ENCODE measurements at places on chromosomes 4 and X.

DNA sequence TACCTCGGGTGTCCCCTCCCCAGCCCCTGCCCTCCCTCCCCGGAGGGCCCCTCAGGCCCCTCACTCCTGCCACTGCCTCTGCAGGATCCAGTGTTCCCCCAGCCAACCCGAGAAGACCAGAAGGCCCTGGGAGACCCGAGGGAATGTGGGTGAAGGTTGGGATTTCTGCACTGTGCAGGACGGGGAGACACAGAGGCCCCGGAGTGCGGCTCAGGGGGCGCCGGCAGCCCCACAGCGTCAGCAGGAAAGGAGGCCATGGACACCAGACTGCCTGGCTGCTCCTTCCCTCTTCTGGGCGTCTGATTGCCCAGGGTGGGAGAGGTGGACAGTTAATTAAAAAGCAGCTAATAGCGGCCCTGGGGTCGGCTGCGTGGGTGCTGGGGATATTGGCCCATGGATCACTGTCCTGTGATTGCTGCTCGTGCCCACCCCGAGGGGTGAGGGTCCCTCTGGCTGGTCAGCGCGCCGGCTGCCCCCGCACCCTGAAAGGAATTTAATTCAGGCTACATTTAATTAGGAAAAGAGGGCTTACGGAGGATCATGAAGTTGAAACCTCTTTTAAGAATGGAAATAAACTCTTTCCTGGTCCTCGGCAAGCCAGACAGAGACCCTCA, 57.8 kb upstream of the NKX1-1 start:
- DNase-seq, result no peak

DNA sequence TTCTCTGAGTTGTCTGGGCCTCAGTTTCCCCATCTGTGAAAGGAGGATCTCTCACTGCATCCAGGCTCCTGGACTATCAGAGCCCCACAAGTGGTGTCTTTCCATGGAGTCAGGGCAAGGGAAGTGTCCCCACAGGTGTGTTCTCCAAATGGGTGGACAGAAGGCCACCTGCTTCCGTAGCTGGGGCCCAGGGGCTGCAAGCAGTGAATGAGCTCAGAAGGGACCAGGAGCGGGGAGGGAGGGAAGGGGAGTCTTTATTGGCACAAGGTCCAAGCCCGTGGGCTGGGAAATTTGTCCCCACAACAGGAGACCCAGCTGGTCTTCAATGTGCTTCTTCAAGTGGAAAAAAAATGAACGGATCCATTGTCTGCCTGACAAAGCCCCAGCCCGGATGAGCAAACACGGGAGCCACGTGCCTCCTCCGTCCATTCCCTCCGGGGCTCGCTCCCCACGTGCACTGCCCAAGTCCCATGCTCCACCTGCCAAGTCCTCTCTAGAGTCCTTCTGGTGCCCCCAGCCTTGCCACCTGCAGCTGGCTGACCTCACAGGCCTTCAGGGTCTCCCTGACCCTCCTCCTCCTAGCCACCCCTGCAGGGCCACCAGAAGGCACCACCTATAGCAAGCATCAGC, 72.0 kb downstream of the JAKMIP1 start:
- DNase-seq, result no peak

GRCh38 chrX:85052205-85052604, 48.5 kb downstream of the APOOL start:
- DNase-seq, result no peak

- no peak for DNase-seq
Observed at GRCh38 chr4:134465417-134465816, 263.8 kb upstream of the PABPC4L start.

- no peak for DNase-seq
Observed at GRCh38 chrX:154046031-154046781, 26.5 kb upstream of the IRAK1 start.

- DNase-seq, result no peak
Observed at GRCh38 chrX:120672389-120672788, 42.5 kb upstream of the C1GALT1C1 start.

- no peak for DNase-seq
Observed at GRCh38 chrX:123173833-123174232, 10.2 kb upstream of the GRIA3 start.

GRCh38 chrX:68995780-68996551, 167.1 kb downstream of the EFNB1 start:
- no peak for DNase-seq

DNA sequence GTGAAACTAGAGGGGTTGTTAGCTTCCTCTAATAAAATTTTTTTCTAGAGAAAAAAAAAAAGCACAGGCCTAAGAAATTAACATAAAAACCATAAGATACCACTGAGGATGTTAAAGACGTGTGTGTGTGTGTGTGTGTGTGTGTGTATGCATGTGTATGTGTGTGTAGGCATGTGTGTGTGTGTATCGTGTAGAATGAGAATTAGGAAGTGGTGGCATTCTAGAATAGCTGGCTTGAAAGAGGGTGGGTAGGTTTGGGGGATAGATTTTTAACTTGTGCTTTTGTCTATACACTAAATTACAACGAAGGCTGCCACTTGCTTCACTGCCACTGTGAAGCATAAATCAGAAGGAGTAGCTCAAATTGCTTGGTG, 22.5 kb upstream of the AFM start:
- DNase-seq, result no peak

- no peak for DNase-seq
Observed at GRCh38 chr4:150960079-150960478, 55.0 kb downstream of the LRBA start.

DNA sequence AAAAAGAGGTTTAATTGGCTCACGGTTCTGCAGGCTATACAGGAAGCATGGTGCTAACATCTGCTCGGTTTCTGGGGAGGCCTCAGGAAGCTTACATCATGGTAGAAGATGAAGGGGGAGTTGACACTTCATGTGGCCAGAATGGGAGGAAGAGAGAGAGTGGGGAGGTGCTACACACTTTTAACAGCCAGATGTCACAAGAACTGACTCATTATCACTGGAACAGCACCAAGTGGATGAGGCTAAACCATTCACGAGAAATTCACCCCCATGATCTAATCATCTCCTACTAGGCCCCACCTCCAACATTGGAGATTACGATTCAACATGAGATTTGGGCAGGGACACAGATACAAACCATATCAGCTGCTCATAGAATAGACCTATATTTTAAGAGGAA, 255.8 kb downstream of the OPHN1 start:
- no peak for DNase-seq

DNA sequence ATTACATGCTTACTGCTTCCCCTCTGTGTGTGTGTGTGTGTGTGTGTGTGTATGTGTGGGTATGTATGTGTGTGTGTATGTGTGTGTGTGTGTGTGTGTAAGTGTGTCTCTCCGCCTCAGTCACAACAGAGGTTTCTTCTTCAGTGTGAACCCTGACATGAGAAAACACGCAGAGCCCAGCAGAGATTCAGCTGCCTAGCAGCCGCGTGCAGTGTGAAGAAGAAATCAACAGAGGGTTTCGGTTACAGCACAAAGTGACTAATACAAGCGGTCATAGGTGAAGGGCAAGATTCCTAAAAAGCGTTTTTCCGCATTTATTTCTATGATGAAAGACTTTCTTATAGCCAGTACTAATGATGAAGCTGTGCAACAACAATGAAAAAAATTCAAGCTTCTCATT, 55.3 kb upstream of the ZFP42 start:
- no peak for DNase-seq

DNA sequence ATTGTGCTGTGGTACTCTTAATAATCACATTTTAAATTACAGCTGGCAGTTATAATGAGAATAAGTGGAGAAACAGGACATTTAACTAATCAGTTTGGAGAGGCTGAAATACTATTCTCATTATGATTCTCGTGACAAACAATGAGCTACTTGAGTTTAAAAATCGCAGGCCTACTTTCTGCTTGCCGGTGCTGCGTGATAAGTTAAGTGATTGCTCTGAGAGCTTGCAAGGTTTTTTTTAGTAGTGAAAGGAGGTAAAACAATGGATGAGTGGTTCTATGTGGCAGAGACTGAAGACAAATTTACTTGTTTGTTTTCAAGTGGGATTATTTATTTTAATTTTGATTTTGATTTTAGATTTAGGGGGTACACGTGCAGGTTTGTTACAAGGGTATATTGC, 114.0 kb downstream of the RAPGEF2 start:
- DNase-seq, result no peak

DNA sequence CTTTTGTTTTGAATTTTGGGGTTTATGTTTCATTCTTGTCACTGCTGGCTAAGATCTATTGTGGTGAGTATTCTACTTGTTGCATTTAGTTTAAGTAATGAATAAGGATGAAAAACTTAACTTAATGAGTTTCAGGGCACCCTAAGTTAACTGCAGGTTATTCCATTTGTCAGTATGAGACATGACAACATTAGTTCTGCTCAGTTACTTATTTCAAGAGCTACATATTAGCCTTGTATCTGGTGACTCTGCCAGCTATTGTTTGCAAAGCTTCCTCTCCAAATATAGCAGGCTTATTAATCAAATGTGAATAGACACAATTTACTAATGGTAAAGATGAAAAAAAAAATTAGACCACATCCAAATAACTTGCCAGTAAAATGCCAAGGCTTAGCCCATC, 567.1 kb downstream of the IL15 start:
- no peak for DNase-seq

- no peak for DNase-seq
Observed at GRCh38 chr4:129254526-129254925, 158.6 kb downstream of the C4orf33 start.

DNA sequence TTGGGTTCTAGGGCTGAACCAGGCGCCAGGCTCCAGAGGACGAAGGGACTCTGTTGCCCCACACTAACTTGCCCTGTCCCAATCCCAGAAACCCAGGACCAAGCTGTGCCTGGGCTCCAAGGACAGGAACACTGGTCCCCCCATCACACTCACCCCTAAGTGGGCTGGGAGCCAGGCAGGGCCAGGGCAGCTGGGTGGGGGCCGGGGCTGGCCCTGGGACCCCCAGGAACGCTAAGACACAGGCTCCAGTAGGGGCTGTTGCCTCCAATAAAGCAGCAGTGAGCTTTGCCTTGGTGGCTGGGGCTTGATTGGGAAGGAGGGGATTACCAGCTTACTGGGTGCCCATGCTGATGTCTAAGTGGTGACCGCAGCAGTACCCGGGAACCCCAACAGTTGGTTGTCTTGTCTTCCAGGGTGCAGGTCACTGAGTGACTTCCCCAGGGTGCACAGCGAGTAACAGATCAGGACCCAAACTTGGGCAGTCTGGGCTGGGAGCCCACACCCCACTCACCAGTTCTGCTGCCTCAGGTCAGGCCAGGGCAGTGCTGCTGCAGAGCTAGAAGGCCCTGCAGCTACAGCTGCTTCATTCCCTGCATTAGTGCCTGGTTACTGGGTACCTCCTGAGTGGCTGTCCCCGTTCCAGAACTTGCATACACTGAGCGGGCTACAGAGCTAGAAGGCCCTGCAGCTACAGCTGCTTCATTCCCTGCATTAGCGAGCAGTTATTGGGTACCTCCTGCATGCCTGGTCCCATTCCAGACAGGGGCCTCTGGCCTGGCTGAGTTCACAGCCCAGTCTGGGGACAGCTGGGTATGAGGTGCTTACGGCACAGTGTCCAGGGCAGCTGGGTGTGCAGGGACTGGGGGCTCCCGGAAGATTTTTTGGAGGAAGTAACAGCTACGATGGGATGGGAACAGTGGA, 9.4 kb upstream of the ADD1 start:
- no peak for DNase-seq

- no peak for DNase-seq
Observed at GRCh38 chr4:101037938-101038413, 309.4 kb downstream of the PPP3CA start.

GRCh38 chrX:28022371-28022770, 41.1 kb upstream of the DCAF8L1 start:
- no peak for DNase-seq

GRCh38 chr4:175705407-175705806, 106.7 kb downstream of the GPM6A start:
- no peak for DNase-seq

- no peak for DNase-seq
Observed at GRCh38 chr4:10079256-10079655, 37.3 kb downstream of the WDR1 start.

DNA sequence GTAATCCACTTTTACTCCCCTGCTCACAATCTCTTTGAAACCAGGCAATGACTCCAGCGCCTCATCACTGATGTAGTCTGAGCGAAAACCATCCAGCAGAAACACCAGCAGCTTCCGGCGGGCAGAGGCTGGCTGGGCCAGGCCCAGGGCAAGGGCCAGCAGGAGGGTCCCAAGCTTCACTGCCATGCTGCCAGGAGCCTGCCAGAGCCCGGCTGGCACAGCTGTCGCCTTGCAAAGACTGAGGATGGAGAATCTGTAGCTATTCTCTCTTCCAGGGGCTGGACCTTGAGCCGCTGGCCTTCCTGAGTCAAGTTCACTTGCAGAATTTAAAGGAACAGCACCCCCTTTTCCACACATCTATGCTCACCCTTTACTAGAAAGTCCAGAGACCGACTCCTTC, at the start of gene ENPP6:
Gene ENPP6 (minus strand): TSS at position 240 of the 400 bp plus-strand sequence. CDS start 54 bp downstream, at position 186.
- no peak for DNase-seq

GRCh38 chr4:115657991-115658650, 544.7 kb upstream of the NDST4 start:
- DNase-seq, result no peak

- DNase-seq, result no peak
Observed at GRCh38 chrX:150092549-150092948, 154.3 kb upstream of the EOLA2 start.

DNA sequence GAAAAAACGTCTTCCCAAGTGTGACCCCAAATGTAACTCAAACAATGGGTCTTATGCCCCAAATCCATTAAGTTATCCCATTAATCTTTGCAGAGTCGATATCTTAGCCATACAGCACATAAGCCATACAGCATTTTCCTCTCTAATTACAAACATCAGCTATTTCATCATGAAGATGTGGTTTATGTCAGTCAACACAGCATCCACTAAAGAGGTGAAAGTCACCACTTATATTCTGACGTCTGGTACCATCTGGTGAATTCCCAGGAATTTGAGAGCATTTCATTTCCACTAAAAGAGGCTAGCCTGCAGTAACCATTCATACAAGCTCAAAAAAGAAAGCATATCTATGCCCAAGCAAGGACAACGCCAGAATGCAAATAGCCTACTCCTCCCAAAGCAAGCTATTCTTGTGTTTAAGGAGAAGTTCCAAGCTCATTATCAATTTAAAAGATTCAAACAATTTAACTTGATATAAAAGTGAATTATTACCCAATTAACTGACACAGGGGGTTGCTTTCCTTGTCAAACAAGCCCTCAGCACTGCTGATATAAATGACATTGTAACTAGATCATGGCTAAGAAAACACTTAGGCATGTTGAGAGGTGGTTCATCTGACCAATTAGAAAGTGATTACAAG, 203.3 kb downstream of the ANTXR2 start:
- no peak for DNase-seq
